CD4-positive, alpha-beta memory T cell (primary cell): ENCODE measurements at places on chromosomes 2 and 18.

GRCh38 chr18:61785588-61785987 lies 107.2 kb downstream of the RNF152 start:
- no peak for DNase-seq

DNA sequence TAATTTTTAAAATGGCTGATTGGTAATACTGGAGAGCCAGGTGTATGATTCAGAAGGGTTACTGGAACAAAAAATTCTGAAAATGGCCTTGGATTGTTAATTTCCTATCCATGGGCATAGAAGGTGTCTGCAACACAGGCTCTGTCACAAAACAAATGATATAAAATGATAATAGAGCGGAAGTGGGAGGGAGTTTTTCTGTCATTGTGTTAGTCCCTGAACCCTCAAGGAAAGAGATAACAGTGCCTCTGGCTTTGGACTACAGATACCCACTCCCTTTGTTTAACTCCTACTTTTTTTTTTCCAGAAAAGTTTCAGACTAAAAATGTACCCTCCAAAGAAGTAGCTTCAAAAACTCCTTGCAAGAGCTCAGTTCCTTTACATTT lies 28.0 kb upstream of the YES1 start:
- DNase-seq = no peak

DNA sequence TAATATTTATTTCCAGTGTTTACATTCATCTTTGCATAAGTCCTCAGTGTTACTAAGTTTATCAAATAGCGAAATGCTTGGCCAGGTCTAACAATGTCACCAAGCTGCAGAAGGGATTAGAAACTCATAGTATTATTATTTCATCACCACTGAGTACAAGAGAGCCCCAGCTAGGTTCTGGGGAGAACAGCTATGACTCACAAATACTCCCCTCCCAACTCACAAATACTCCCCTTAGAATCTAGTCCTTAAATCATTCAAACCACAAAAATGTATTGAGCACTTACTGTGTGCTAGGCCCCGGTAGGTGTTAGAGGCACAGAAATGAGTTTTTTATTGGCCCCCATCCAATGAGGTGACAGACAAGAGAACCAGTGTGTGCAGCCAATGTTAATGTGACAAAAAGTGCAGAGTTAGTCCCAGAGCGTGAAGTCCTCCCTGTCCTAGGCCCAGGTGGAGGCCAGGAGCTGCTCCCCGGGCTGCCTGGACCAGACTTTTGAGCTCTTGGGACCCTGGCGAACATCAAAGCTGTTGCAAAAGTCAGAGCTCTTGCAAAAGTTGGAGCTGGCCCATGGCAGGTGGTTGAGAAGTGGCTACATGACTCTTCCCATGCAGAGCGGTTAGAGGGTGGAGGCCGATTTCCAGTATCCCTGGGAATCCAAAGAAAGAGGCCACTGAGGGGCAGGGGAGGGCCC lies 9.8 kb downstream of the STEAP3 start:
- no peak for DNase-seq

DNA sequence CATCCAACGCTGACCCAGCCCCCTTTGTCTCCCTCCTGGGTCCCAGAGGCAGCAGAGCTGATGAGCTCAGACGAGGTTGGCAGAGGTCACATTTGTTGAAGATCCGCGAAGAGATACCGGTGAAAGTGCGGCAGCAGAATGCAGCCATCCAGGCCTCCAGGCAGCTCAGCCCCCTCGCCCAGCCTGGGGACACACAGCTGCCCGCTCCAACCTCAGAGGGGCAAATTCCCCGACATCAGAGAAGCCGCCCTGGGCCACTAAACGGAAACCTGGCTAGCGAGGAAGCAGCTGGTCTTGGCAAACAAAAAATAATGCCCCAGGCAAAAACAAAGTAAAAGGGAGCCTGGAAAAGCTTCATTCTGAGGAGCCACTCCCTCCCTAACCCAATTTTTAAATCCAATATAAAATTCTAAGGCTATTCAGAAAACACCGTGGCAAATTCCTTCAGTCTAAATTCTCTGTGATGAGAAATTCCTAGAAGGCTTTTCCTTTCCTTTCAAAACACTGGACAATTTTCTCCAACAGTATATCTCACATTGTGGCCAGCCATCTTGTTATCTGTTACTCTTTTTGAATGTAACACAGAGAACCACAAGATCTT lies 262.4 kb downstream of the SS18 start:
- no peak for DNase-seq

DNA sequence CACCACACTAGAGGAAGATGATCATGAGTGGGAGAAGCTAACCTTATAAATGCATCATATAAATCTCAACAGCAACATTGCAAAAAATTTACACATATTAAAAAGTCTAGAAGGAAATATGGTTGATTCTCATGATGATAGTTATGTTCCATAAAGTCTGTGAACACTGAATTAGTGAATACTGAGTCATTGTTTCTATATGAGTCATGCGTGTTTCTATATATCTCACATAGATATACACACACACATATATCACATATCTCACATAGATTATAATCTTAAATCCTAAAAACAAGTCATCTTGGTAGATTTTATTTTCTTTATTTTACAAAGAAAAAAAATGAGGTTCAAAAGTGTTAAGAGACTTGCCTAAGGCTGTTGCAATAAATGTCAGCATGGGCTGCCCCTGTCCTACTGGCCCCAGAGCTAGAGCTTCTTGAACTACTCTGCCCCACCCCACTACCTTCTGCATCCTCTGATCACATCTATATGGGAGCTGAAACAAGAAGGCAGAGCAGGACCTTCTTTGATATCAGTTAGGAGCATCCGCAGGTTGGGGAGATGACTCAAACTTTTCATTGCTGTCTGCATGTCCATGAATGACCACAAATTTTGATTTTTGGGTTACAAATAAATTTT lies 81.8 kb upstream of the ADAM23 start:
- DNase-seq = no peak

DNA sequence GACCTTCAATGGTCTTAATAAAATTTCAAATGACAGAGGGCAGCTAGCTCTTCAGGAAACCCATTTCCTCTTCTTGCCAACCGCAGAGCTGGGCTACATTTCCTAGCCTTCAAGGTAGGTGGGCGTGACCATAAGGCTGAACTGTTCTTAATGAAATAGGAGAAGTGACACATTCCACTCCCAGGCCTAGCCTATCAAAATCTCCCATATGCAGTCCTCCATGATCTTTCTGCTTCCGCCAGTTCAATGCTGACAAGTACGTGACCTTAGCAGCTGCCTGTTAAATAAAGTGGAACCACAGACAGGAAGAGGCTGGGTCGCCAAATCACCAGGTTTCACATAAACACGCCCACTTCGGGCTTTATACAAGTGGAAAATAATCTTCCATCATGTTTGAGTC lies 13.2 kb downstream of the SERPINE2 start:
- DNase-seq = peak; percentile 80

GRCh38 chr2:134216152-134216829 lies 37.6 kb upstream of the MGAT5 start:
- DNase-seq = no peak

- DNase-seq = no peak
These were observed 4.7 kb downstream of the D2HGDH start for GRCh38 chr2:241739177-241739576.

GRCh38 chr2:128607911-128608506 lies 289.3 kb upstream of the HS6ST1 start:
- no peak for DNase-seq

DNA sequence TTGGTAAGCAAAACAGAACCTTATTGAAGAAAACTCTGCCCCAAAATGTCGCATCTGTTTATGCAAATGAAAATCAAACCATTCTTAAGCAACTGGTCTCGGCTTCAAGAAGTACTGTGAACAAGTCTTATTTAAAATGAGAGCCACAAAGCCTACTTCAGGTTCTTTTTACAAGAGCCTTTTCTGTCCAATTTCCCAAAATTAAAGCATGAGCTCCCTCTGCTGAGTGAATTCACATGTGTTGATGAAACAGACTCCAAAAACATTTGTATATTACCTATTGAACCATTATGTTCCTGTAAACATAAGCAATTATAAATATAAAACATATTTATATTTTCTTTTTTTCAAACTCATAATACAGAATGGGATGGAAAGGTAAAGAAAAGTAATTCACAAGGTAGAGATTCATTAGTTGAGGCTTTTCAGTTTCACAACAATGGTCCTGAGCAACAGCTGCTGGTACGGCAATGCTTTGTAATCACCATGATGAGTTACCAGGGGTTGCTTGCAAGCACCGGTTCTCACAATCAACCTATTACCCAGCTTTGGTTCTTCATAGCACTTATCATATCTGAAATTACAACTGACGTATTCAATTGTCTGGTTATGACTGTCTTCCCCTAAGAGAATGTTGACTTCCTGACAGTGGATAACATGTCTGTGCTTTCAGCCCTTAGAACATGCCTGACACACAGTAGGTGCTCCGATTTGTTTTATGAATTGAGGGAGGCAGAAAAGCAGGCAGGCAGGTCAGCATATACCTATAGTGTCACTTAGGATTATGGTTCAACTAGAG lies 108.4 kb upstream of the BZW1 start:
- peak; percentile 26 for DNase-seq

DNA sequence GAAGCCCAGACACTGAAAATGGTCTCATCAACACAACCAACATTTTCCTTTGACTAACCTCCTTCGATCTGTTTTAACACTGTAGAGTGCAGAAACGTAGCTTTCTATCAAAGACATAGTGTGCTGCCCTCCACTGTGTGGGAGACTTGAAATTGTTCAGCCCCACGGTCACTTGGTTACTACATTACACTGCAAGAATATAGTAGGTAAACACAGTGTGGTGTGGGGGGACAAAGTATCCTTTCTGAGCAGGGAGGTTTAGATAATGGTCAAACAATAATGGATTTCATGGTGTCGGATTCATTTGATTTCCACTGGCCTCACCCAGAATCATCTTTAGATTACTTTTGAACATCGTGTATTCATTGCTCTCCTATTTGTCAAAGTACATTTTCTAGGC lies 181.0 kb downstream of the ERBB4 start:
- no peak for DNase-seq

GRCh38 chr2:225649274-225649673 lies 249.8 kb downstream of the NYAP2 start:
- DNase-seq = no peak
